ENCODE measurements at places on chromosomes 6 and 20.

GRCh38 chr20:59575653-59576052 is 28.7 kb upstream of the PHACTR3 start:
- no peak for DNase-seq

- DNase-seq: peak; percentile 13
Measured at GRCh38 chr6:169701311-169701953, 397 bp downstream of the WDR27 start.

GRCh38 chr6:16333580-16333979 is 95.2 kb downstream of the GMPR start:
- DNase-seq: no peak

DNA sequence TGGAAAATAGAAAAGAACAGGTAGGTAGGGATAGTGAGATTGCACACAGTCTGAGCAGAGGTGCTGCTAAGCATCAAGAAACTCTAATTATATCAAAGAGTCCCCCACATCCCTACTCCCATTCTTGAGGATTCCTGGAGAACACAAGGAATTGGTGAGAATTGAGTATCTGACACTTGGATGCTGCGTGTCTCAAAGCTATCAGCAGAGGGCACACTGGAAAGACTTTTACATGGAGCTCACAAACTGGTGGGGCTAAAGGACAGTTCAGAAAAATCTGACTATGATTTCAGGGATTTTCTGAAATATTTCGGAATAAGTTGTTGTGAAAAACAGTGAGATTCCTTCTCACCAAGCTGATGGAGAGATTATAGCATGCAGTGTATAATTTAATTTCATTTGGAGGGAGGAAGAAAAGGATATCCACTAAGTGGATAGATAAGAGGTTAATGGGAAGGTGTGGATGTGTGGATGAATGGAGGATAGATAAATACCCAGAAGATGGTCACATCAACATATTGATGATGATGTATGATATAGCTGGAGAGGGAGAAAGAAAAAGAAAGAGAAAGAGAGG is 215.4 kb upstream of the DEFB112 start:
- DNase-seq: no peak

DNA sequence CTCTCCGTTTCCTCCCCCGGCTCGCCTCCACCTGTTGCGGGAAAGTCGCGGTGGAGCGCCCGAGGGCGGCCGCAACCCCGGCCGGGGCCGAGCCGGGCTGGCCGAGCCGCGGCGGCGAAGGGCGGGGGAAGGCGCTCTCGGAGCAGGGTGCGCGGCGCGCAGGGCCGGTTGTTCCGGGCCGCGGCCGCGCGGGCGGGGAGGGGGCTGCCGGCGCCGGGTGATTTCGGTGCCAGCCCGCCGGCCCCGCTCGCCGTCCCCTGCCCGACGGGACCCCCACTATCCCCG is 235 bp downstream of the MAP7 start:
- no peak for DNase-seq

- DNase-seq: no peak
Measured at GRCh38 chr6:1774226-1774915, 164.7 kb downstream of the FOXC1 start.

GRCh38 chr20:37270576-37271420 is 9.2 kb upstream of the GHRH start:
- DNase-seq: no peak

- no peak for DNase-seq
Measured at GRCh38 chr6:71468038-71468437, 179.4 kb downstream of the OGFRL1 start.

GRCh38 chr20:38249536-38250310 is 10.8 kb downstream of the KIAA1755 start:
- no peak for DNase-seq

- DNase-seq: no peak
Measured at GRCh38 chr20:8457978-8458377, 325.9 kb downstream of the PLCB1 start.

DNA sequence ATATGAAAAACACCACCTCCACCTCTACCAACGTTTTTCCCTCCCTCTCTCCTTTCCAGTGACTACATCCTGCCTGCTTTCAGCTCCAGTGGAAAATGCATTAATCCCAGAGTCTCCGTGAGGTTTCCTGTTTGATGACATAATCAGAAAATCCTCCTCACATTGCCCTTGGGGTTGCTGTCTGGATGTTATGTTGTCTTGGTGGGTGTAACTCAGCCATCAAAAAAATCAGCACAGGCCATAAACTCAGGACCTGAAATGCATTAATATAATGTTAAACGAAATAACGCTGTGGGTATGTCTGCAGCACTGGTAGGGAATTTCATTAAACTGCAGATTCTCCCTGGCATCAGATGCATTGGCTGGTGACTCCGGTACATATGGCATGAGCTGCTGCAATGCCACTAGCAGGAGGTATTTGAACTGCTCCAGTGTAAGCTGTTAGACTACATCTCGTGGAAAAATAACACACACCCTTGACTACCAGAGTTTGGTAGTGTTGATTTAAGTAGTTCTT is 297.8 kb downstream of the PRL start:
- no peak for DNase-seq

GRCh38 chr20:61934716-61935530 is 130.8 kb downstream of the TAF4 start:
- no peak for DNase-seq

DNA sequence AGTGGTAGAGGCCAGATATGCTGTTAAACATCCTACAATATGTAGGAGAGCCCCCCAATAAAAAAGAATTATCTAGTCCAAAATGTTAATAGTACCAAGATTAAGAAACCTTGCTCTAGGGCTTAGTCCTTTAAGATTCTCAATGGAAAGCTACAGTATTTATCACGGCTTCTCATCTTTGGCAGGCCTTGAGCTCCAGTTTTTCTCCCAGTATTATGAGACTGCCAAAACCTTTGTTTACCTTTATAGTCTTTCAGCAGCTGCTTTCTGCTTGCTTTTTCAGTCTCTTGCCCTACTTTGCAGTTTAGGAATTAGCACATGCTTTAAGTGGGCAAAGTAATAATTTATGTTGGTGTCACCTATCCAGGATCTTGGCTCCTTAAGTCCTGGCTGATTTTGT is 59.7 kb downstream of the NHLRC1 start:
- no peak for DNase-seq

DNA sequence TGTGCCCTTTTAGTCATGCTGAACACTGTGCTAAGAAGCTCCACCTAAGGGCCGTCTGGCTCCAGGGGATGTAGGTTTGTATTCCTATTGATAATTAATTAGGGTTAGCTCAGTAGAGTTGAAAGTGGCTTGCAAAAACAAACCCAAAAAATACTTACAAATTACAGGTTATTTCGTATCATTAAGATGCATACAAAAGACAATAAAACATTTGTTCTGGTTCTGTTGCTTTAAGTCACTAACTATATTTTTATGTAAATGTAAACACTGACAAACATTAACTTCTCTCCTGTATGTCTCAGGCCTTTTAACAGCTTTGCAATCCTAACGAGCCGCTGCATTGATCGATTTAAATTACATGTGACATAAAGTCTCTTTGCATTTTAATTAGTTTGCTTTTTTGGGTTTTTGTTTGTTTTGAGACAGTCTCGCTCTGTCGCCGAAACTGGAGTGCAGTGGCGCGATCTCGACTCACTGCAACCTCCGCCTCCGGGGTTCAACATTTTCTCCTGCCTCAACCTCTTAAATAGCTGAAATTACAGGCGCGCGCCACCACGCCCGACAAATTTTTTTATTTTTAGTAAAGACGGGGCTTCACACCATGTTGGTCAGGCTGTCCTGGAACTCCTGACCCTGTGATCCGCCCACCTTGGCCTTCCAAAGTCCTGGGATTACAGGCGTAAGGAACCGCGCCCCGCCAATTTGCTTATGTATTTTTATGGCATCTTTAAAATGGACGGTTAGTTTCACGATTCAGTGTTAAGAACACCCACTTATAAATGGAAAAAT is 110.9 kb downstream of the HFE start:
- peak; percentile 64 for DNase-seq

DNA sequence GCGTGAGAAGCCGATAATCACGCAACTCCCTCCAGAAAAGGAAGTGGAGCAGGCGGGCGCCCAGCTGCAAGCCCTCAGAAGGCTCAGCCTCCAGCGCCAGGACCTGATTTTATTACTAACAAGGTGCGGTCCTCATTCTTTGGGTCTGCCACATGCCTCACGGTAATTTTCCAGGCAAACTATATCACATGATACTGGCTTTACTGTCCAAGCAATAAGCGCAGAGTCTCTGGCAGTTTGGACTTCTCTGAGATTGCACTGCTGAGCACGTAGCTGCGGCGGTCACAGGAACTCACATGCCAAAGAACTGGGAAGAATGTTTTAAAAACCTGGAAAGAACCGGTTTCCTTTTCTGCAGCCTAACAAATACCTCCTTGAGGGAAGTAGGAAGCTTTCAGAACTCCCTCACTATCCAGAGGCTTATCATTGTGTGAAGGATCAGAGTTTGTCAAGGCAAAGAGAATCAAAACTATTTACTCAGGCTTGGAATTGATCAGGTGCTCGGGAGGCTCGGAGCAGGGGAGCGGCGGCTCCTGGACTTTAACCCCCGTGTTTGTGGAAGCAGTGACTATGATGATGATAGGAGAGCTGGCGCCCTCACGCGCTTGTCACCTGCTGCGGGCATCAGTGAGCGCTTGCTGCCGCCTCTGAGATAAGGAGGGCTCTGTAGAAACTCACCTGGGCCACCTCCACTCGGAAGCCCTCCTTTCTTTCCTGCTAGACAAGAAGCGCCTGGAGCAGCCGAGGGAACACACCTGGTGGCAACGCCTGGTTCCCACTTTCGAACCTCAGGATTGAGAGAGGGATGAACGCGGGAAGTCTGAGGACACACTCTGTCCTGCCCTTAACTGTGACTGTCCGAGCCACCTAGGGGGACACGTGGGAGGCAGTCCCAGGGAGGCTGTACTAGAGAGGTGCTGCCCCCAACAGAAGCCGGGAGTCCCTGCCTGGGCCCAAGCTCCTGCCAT is 27.2 kb upstream of the SYNJ2 start:
- no peak for DNase-seq

GRCh38 chr6:2221726-2222274 is 23.6 kb downstream of the GMDS start:
- no peak for DNase-seq

- DNase-seq: no peak
Measured at GRCh38 chr20:35939264-35939663, 15.0 kb downstream of the SCAND1 start.

DNA sequence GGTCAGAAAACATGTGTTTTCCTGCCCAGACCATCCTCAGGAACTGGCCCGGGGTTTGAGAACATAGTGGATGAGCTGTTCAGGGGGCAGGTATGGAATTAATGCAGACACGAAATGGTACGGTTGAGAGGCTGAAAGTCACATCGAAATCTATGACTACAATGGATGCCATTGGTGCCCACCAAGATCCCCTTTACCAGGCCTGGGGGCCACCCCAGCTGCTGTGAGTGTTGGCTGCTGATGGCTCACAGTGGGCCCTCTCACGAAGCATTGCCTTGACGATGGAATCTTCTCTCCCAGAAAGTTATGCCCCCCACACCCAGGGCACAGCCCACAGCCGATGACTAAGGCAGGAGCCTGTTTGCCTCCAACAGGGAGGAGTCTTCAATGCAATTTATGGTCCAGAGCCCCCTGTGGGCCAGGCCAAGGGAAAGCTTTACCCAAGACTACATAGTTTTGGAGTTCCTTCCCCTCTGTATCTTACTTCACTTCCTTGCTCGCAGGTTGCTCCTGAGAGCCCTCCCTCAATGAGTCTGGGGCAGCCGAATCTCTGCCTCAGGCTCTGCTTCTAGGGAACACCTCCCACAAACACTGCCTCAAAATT is 92.6 kb downstream of the BFSP1 start:
- DNase-seq: no peak
